NCI-H2171 treated with DMSO at 0.1 percent for 48 hours (cell line): ENCODE measurements at places on chromosomes 5 and 9.

GRCh38 chr9:38200431-38200830 lies 131.4 kb upstream of the SHB start:
- no peak for DNase-seq

- no peak for DNase-seq
Observed at GRCh38 chr5:138936225-138936967, 61.3 kb upstream of the LRRTM2 start.

GRCh38 chr9:101445353-101446029 lies 9.9 kb upstream of the ALDOB start:
- no peak for DNase-seq

- no peak for DNase-seq
Observed at GRCh38 chr5:176414704-176415103, 1.6 kb downstream of the CLTB start.

DNA sequence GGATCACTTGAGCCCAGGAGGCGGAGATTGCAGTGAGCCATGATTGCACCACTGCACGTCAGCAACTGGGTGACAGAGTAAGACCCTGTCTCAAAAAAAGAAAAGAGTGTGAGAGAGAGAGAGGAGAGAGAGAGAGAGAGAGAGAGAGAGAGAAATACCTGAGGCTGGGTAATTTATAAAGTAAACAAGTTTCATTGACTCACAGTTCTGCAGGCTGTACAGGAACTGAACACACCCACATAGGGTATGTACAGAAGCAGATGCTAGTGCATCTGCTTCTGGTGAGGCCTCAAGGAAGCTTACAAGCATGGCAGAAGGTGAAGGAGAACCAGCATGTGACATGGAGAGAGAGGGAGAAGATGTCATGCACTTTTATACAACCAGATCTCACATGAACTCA lies 46.4 kb upstream of the CHD1 start:
- DNase-seq: no peak

- no peak for DNase-seq
Observed at GRCh38 chr5:159010661-159011442, 88.9 kb downstream of the EBF1 start.

- DNase-seq: no peak
Observed at GRCh38 chr9:113562653-113563381, 99.3 kb downstream of the RGS3 start.

DNA sequence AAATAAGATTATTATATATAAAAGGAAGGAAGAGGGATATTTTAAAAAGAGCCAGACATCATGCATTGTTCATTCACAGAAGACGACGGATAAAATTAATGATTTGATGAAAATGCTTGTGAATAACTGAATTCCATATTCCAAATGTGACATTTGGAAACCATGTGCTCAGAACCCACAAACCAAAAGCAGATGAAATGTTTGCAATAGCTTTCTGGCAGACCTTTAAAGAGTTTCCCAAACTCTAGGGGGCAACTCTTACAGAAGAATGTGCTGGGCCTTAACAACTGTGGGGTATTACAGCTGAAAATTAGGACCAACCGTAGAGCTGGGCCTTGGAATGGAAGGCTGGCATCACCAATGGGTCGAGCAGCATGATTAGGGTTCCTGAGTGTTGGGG lies 471.0 kb downstream of the EFNA5 start:
- DNase-seq: no peak

DNA sequence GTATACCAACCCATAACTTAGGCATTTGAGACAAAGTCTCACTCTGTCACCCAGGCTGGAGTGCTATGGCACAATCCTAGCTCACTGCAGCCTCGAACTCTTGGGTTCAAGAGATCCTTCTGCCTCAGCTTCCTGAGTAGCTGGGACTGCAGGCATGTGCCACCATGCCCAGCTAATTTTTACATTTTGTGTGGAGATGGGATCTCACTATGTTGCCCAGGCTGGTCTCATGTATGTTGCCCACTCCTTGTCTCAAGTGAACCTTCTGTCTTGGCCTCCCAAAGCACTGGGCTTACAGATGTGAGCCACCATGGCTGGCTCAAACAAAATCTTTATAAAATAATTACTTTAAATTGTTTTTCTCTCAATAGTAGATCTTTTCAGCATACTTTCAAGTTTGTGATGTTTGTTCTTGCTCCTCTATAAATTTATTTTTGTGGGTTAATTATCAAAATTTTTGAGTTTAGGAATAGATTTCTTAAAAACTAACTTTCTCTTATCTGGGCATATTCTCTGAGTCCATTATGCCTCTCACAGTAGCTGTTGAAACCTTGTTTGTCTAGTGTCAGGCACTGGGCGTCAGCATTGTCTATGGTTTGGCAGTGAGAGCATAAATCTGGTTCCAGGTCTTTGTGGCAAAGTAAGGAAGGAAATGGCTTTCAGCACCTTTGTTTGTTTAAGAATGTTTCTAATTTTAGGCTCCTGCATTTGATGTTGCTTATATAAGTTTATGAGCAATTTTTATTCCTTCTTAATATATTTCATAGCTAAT lies 38.7 kb downstream of the NLN start:
- no peak for DNase-seq

GRCh38 chr9:32579706-32580331 lies 6.9 kb upstream of the NDUFB6 start:
- peak; percentile 15 for DNase-seq

- no peak for DNase-seq
Observed at GRCh38 chr9:116381350-116381749, 227.8 kb downstream of the PAPPA start.

- no peak for DNase-seq
Observed at GRCh38 chr5:36436306-36436705, 134.6 kb upstream of the RANBP3L start.

DNA sequence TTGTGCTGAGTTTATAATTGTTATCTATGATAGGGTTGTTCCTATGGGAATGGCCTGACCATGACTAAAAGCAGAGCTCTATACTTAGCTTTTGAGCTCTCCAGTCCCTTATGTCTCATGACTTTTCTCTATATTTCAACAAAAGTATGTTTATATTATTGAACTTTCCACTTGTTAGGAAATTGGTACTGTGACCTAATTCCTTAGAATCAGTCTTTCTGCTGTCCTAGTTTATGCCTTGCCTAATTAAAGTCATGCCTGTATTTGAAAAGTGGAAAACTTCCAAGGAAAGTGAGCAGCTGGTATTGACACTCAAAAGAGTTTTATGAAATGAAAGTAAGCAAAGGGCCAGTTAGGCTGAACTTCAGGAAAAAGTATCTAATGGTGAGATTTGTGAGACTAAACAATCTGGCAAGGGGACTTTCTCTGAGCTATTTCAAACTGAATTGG lies 68.6 kb downstream of the XRCC4 start:
- DNase-seq: no peak
